RKO (cell line): ENCODE measurements at places on chromosomes 3 and 15.

GRCh38 chr3:47016086-47016933, 36.8 kb downstream of the NBEAL2 start:
- no peak for DNase-seq

DNA sequence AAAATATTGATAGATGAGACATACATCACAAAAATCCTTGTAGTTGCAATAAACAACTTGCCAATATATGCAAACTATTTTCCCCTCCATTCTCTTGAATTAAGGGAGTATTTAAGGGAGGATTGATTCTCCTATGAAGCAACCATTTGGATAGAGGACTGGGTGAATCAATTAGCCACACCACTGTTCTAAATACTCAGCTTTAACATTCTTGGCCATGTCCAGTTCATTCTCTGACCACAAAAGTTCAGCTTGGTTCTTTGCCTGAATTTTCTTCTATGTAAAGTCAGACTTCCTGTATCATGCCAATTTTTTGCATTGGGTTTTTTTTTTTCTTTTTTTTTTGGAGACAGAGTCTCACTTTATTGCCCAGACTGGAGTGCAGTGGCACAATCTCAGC, 15.8 kb upstream of the SEC11A start:
- no peak for DNase-seq

GRCh38 chr15:68681836-68682235, 103.0 kb downstream of the CORO2B start:
- no peak for DNase-seq

DNA sequence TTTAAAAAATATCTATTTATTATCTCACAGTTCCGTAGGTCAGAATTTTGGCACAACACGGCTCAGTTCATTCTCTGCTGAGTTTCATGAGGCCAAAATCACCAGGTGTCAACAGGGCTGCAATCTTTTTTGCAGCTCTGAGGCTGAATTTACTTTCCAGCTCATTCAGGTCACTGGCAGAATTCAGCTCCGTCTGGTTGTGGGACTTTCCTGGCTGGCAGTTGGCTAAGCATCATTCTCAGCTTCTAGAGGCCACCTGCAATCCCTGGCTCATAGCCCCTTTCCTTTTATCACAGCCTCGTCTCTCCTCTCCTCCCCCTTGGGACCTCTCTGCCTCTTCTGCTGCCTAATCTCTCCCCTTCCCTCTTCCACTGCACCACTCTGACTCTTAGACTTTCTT, 174.0 kb upstream of the WNT5A start:
- DNase-seq, result no peak
